Chondrocyte (in vitro differentiated cells): ENCODE measurements at places on chromosomes 3 and 15.
A peak's percentile ranks its signal among the peaks of the same experiment; 100 is the strongest.

DNA sequence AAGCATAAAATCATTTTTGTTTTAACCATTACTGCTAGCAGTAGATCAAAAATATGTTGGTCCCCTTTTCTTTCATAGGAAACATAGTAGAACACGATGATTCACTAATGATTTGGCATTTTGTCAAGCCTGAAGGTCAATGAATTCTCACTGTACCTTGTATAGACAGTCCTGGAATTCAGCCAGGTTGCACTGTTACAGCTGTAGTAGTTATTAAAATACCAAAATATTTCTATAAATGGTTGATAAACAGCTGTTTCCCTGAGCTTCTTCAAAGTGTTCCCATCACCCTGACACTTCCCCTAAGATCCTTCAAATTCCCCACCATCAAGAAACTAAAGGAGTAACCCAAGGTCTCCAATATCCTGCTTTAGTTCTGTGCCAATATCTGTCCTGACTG lies 200.9 kb downstream of the ATP8B4 start:
- peaks cover 15% of the 10 kb centered on the region for H3K27me3 ChIP-seq
- H3K36me3 ChIP-seq = peaks cover 1% of the 10 kb centered on the region
- no peak for DNase-seq
- no peaks in the 10 kb centered on the region for H3K4me1 ChIP-seq
- H3K4me3 ChIP-seq = no peak overlapping the region
- no peak overlapping the region for H3K27ac ChIP-seq

DNA sequence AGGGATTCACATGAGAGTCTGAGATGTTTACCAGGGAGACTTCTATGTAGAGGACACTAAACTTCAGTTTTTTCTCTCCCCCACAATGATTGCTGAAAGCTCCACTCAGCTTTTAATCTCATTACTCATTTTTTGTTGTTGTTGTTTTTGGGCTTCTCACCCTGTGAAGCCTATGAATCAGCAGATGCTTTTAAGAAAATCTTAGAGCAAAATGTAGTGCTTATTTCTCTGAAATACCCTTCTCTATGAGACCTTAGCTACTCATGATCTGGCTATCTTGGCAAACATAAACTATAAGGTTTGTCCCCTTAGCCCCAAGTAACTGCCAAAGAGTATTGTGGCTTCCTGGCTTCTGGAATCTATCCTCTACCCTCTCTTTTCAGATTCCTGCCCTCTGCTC lies 537.3 kb downstream of the OCA2 start:
- no peak for DNase-seq
- no peak overlapping the region for H3K4me3 ChIP-seq
- no peak overlapping the region for H3K27ac ChIP-seq
- H3K27me3 ChIP-seq = no peaks in the 10 kb centered on the region

DNA sequence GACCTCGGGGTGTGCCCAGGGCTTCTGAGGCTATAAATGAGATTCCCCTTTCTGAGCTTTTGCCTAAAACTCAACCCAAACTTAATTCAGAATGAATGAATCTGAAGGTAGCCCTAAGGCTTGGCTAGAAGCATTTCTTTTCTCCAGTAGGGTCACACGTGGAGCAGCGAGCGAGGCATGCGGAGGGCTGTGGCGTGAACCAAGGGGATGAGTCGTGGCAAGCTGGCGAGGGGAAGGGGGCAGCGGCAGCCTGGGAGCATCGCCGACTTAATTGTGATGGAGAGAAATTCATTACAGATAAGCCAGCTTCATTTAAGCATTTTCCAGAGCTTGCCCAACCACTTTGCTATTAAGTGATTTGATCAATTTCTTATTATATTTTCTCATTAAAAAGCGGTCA lies 79.9 kb downstream of the CHSY1 start:
- H3K4me1 ChIP-seq = peaks cover 45% of the 10 kb centered on the region
- DNase-seq = no peak
- H3K36me3 ChIP-seq = peaks cover 17% of the 10 kb centered on the region
- no peaks in the 10 kb centered on the region for H3K27me3 ChIP-seq

GRCh38 chr3:193734737-193735366 lies 141.8 kb downstream of the OPA1 start:
- peaks cover 27% of the 10 kb centered on the region for H3K27me3 ChIP-seq
- no peak for DNase-seq
- no peak overlapping the region for H3K27ac ChIP-seq
- H3K4me1 ChIP-seq = peaks cover 5% of the 10 kb centered on the region

- no peaks in the 10 kb centered on the region for H3K36me3 ChIP-seq
- H3K27me3 ChIP-seq = peaks cover 9% of the 10 kb centered on the region
- no peak for DNase-seq
Measured at GRCh38 chr3:159158213-159158612, 356.4 kb downstream of the MFSD1 start.

DNA sequence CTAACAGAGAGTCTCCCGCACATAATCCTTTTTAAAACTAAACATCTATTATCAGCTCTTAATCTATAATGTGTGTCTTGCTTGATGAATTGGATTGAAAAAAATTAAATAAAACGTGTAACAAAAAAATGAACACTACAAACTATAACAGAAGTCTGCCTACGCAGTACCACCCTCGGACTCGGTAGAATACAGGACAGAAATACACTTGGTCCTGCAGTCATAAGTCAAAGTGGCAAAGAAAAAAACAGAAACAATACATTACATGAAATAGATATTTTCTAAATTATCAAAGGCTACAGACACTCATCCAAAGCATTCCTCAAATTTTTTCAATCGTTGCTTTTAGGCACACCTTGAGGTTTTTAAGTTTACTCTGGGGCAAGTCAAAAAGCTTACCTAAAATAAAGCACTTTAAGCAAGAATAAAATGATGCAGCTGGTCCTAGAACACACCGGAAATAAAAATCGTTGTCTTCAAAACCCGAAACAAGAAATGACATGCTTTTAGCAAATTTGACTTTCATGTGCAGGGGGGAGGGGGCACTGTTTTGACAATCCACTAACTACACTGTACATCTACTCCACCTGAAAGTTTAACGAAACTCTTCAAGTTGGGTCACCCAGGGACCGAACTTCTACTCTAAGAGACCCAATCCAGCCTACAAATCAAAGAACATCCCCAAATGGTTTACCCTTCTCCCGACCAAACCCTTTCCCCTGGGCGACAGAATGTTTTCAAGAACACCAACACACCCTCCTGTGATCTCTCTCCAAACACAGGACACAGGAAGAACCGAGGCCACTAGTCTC lies 1.3 kb downstream of the ADAM10 start:
- peaks cover 2% of the 10 kb centered on the region for H3K36me3 ChIP-seq
- no peaks in the 10 kb centered on the region for H3K27me3 ChIP-seq
- peak overlapping the region; percentile 87 for H3K4me3 ChIP-seq
- peaks cover 37% of the 10 kb centered on the region for H3K4me1 ChIP-seq
- peak overlapping the region; percentile 97 for H3K27ac ChIP-seq
- no peak for DNase-seq

DNA sequence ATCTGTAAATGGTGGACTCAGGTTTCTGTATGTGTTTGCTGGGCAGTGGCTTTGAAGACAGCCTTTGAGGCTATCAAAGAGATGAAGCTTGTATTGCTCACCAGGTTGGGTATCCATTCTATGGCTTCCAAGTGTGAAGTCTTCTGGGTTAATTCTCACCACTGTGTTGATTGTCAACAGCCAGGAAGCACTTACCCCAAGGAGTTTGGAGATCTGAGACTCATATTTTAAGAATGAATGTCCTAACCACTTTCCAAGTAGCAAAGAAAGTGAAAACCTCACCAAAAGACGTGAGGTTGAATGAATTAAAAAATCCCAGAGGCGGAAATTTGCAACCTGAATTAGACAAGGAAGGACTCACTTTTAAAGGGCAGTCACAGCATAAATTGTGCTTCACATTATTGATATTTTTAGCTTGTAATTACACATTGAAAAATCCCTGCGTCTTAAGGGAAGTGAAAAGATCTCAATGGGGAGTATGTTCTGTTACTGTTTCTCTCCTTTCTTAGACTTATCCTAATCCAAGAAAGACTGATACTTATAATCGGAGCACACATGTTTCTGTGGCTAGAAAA lies 304.0 kb upstream of the TPRG1 start:
- H3K27me3 ChIP-seq = no peaks in the 10 kb centered on the region
- H3K4me1 ChIP-seq = peaks cover 15% of the 10 kb centered on the region
- no peak for DNase-seq
- H3K4me3 ChIP-seq = no peak overlapping the region
- H3K27ac ChIP-seq = no peak overlapping the region

DNA sequence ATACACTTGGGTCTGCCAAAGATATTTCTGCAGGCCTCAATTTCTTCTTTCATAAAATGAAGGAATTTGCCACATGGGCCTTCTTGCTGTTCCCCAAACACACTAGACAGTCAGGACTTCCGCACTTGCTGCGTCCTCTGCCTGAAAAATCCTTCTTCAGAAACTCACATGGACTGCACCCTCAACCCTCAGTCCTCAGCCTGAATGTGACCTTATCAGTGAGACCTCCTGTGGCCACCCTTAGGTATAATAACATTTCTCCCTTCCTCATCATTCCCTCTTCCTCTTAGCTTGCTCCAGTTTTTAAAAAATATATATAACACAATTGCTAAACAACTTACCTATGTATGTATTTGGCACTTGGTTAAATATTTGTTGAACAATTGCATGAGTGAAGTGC lies 257.5 kb downstream of the MFSD1 start:
- H3K27me3 ChIP-seq = peaks cover 2% of the 10 kb centered on the region
- H3K4me3 ChIP-seq = no peak overlapping the region
- no peak for DNase-seq
- no peaks in the 10 kb centered on the region for H3K36me3 ChIP-seq
- no peaks in the 10 kb centered on the region for H3K4me1 ChIP-seq

- H3K4me1 ChIP-seq = peaks cover 2% of the 10 kb centered on the region
- H3K4me3 ChIP-seq = no peak overlapping the region
- DNase-seq = no peak
- H3K27ac ChIP-seq = no peak overlapping the region
- peaks cover 1% of the 10 kb centered on the region for H3K36me3 ChIP-seq
Measured at GRCh38 chr3:72699631-72700030, 148.6 kb downstream of the SHQ1 start.

DNA sequence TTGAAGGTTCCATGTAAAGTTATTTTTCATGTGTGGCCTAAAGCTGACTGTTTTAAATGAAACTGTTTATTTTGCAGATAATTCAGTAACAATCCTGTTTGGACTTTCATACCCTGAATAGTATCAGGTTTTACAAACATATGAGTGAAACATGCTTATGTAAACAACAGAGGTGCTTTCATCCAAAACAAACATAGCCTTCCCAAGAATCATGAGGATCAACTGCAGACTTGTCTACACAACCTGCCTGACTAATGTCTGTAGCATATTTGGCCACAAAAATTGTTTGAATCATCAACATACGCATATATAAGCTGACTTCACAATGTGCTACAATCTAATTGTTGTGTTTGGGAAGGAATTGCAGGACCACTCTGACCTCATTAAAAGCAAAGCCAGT lies 190.4 kb downstream of the DIPK2A start:
- H3K36me3 ChIP-seq = no peaks in the 10 kb centered on the region
- H3K4me3 ChIP-seq = no peak overlapping the region
- H3K27ac ChIP-seq = peak overlapping the region; percentile 45

DNA sequence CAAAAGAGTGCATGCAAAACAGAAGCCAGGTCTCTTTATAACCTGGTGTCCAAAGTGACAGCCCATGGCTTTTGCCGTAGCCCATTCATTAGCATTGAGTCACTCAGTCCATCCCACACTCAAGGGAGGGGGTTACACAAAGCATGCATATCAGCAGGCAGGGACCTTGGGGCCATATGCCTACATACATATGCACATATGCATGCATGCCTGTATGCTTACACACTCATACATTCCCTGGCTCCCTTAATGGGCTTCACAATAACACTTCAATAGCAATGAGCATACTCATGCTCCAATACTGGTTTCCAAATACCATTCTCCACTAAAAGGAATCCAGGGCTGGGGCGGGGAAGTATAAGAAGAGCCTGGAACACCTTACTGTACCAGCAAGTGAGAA lies 22.0 kb downstream of the TRPM1 start:
- H3K36me3 ChIP-seq = no peaks in the 10 kb centered on the region
- H3K4me3 ChIP-seq = no peak overlapping the region
- no peak overlapping the region for H3K27ac ChIP-seq
- no peak for DNase-seq
- peaks cover 11% of the 10 kb centered on the region for H3K4me1 ChIP-seq

DNA sequence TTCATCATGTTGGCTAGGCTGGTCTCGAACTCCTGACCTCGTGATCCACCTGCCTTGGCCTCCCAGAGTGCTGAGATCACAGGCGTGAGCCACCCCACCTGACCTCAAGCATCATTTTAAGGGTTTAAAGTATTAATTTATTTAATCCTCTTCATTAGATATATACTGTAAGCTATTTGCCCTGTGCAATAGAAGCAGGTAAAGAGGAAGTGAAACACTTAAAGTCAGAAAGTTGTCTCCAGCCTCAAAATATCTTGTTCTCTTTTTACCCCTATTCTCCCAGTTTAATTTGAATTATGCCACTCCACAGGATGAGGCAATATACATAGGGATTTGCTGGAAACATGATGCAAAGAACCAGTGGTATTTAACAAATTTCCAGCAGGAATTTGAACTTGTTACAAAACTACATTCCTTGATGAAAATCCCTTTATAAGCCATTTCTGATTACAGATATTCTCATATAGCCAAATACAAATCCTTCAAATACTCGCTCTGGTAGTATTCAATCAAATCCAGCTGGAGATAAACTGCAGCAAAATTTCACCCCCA lies 2.0 kb downstream of the NDUFB5 start:
- no peak overlapping the region for H3K4me3 ChIP-seq
- no peaks in the 10 kb centered on the region for H3K27me3 ChIP-seq
- H3K4me1 ChIP-seq = peaks cover 27% of the 10 kb centered on the region

DNA sequence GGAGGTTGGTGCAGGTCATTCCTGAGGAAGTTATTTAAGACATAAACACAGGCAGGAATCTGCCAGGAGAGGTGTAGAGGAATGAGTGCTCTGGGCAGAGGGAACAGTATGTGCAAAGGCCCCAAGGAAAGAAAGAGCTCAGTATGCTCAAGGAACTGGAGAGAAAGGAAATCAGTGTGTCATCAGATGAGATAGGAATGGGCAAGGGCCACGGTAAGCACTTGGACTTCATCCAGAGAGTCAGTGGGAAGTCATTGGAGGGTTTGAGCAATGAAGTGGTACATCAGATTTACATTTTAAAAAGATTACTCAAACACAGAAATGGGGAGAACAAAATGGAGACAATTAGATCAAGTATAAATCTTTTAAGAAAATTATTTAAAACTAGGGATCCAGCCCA lies 272.2 kb downstream of the ADAMTSL3 start:
- H3K27ac ChIP-seq = no peak overlapping the region
- DNase-seq = no peak
- H3K36me3 ChIP-seq = no peaks in the 10 kb centered on the region
- H3K4me1 ChIP-seq = no peaks in the 10 kb centered on the region

GRCh38 chr15:26504009-26504408 lies 268.9 kb downstream of the GABRB3 start:
- no peaks in the 10 kb centered on the region for H3K4me1 ChIP-seq
- no peaks in the 10 kb centered on the region for H3K27me3 ChIP-seq
- H3K27ac ChIP-seq = no peak overlapping the region
- no peak for DNase-seq
- H3K4me3 ChIP-seq = no peak overlapping the region
- no peaks in the 10 kb centered on the region for H3K36me3 ChIP-seq

- H3K4me1 ChIP-seq = peaks cover 15% of the 10 kb centered on the region
- no peak for DNase-seq
- H3K27ac ChIP-seq = peak overlapping the region; percentile 4
- H3K27me3 ChIP-seq = no peaks in the 10 kb centered on the region
- no peak overlapping the region for H3K4me3 ChIP-seq
Measured at GRCh38 chr3:123834631-123835030, 49.5 kb downstream of the MYLK start.

- no peak for DNase-seq
- peaks cover 2% of the 10 kb centered on the region for H3K4me1 ChIP-seq
- no peaks in the 10 kb centered on the region for H3K27me3 ChIP-seq
- H3K4me3 ChIP-seq = no peak overlapping the region
Measured at GRCh38 chr3:171115667-171116066, 89.1 kb upstream of the SLC2A2 start.

- H3K4me1 ChIP-seq = peaks cover 30% of the 10 kb centered on the region
- DNase-seq = no peak
- peak overlapping the region; percentile 88 for H3K27ac ChIP-seq
Measured at GRCh38 chr3:110419096-110419495, 652.5 kb upstream of the NECTIN3 start.
